ENCODE measurements at places on chromosomes 11 and 22. TPM values are rescaled to one million over a fixed set of nuclear protein-coding genes. Genes with fewer than 3 reads are reported as not detected.

- no peaks in the 10 kb centered on the region for H3K4me1 ChIP-seq
- no peak overlapping the region for H3K27ac ChIP-seq
- H3K4me3 ChIP-seq: no peak overlapping the region
- H3K36me3 ChIP-seq: no peaks in the 10 kb centered on the region
- no peaks in the 10 kb centered on the region for H3K27me3 ChIP-seq
Measured at GRCh38 chr22:50739279-50739691, 1.3 kb downstream of the ACR start.

DNA sequence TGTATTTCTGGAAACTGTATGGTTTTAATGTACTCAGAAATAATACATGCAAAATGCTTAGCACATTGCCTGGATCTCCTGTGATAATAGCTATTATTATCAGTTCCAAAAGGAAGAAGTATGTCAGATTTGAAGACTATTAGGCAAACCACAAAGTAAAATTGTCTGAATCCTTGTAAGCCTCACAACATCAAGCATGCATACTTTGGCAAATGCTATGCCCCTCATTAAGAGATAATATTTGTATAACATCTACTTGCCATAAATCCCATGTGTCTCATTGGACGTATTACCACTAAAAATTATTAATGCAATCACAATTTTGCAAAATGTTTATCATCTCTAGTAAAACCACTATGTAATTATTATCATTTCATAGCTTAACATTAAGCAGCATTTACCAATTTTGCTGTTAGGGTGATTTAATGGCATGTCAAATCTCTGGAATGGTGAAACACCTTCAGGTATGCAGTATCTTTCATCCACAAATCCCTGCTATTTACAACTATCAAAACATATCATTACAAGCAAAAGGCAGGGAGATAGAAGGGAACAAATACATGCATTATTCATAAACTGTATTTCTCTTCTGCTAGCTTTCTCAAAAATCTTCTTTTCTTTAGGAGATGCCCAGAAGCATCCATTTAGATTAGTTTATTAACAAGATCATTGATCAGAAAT lies 974.6 kb upstream of the RAG2 start:
- no peak overlapping the region for H3K4me3 ChIP-seq
- DNase-seq: no peak
- no peak overlapping the region for H3K27ac ChIP-seq

DNA sequence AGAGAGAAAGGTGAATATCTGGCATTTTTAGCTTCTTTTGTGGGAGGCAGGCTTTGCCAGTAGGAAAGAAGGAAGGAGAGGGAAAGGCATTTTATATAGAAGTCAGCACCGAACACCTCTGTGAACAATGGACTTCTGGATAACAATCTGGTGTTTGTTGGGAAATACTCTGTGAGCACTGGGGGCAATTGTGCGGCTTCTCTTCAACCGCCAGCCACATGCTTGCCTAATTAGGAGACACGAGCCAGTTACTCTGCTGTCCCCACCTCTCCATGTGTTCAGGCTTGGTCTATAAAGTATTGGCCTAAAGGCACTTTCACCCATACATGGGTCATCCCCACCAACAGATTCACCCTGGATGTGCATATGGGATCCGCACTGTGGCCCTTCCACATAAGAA lies 523.6 kb downstream of the NTM start:
- no peaks in the 10 kb centered on the region for H3K4me1 ChIP-seq
- H3K27ac ChIP-seq: no peak overlapping the region
- no peaks in the 10 kb centered on the region for H3K36me3 ChIP-seq
- H3K4me3 ChIP-seq: no peak overlapping the region
- no peak for DNase-seq

DNA sequence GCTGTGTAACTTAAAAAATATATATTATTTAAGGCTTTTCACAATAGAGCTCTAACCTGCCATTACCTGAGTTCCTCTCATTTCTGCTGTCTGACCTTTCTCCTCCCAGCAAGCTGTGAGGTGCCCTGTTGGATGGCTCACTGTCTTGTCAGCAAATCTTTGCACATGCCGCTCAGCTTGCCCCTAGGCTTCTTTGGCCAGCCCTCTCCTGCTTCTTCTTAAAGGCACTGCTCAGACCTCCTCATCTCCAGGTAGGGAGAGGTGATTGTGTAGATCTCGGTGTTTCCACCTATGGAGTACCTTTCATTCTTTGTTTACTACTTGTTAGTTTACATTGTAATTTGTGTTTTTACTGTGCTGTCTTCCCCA lies 96.5 kb downstream of the EXT2 start:
- no peaks in the 10 kb centered on the region for H3K4me1 ChIP-seq
- peaks cover 4% of the 10 kb centered on the region for H3K36me3 ChIP-seq
- no peak overlapping the region for H3K27ac ChIP-seq
- H3K4me3 ChIP-seq: no peak overlapping the region
- no peak for DNase-seq
- no peaks in the 10 kb centered on the region for H3K27me3 ChIP-seq

GRCh38 chr22:49934891-49935557 lies 16.6 kb downstream of the CRELD2 start:
- peaks cover 49% of the 10 kb centered on the region for H3K4me1 ChIP-seq
- H3K4me3 ChIP-seq: peak overlapping the region; percentile 20
- no peaks in the 10 kb centered on the region for H3K36me3 ChIP-seq

DNA sequence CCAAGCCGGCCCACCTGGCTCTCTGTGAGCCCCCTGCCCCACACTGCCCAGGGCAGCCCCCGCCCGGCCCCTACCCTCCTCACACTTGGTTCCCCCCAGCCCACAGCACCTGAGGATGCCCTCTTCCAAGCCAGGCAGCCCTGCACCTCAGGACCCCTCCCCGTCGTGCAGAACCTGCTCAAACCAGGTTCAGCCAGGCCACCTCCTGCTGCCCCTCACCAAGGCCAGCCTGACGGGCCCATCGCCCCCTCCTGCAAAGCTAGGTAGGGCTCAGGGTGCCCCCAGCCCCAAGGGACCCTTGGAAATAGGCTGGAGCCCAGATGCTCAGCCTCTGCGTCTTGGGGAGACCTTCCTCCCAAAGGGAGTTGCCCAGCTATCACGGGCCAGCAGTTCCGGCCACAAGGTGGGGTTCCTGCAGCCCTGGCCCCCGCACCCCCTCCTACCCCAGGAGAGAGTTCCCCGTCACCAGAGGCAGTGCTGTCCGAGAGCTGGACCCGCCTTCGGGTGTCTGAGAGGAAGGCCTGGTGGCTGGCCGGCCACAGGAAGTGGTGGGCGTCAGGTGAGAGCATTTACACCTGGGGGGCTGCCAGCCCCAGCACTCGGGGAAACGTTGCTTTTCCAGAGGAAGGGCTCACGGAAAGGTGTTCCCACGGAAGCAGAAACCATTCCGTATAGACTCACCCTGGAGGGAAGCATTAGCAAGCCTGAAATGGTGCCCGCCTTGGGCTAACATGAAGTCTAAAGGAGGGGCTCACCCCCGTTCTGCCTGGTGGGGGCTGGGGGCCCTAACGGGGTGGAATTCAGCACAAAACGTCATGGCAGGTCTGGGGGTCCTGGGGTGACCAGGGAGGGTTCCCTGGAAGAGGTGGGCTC lies 3.2 kb upstream of the SYT8 start:
- H3K27ac ChIP-seq: no peak overlapping the region
- peaks cover 65% of the 10 kb centered on the region for H3K4me1 ChIP-seq
- no peaks in the 10 kb centered on the region for H3K27me3 ChIP-seq
- H3K4me3 ChIP-seq: no peak overlapping the region
- no peak for DNase-seq

MS4A6E gene
- total RNA-seq: not detected

TEX12 gene
- not detected for total RNA-seq

SLC5A4 gene
- 0.22 TPM for total RNA-seq

DERL3 gene
- not detected for total RNA-seq

FAU gene
- 1,073 TPM for total RNA-seq

All from HCT116 (cell line).